ENCODE measurements at places on chromosomes 11 and 22.

DNA sequence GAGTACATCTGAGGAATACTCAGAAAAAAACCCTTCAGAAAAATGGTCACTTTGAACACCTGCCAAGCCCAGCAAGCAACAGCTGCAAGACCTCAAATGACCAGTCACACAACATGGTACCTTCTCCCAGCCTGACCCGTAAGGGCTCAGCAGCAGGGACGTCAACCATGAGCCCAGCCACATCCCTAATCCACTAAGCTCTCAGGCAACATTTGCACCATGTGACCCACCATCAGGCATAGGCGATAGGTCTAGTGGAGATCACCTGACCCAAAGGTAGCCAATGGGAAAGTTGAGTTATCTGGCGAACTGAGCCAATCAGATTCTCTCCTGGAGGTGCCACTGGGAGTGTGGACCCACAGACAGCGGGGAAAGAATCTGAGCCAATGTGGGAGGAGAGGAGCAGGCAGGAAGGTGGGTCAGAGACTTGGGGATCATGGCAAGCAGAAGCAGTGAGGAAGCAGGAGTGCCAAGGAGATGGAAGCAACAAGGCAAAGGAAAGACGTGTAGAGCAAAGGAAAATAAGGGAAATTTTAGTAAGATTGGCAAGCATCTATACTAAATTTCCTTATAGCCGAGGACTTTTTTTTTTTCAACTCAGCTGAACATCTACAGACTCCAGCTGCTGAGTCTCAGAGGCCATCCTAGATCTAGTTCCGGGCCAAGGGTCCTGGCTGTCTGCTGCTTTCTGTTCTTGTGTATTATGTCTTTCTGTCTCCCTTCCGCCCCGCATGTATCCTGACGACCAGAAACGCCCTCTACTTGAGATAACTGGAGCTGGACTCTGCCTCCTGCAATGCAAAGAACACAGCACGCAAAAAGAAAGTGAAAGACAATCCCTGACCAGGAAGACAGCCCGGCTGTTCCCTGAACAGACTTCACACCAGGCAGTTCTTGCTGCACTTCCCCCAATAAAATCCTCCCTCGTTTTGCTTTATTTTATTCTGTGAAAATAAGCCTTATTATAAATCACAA is 11.0 kb upstream of the PLAAT2 start:
- peak; percentile 54 for DNase-seq

- DNase-seq: peak; percentile 18
These were observed 21.3 kb downstream of the CASP12 start for GRCh38 chr11:104876861-104877431.

DNA sequence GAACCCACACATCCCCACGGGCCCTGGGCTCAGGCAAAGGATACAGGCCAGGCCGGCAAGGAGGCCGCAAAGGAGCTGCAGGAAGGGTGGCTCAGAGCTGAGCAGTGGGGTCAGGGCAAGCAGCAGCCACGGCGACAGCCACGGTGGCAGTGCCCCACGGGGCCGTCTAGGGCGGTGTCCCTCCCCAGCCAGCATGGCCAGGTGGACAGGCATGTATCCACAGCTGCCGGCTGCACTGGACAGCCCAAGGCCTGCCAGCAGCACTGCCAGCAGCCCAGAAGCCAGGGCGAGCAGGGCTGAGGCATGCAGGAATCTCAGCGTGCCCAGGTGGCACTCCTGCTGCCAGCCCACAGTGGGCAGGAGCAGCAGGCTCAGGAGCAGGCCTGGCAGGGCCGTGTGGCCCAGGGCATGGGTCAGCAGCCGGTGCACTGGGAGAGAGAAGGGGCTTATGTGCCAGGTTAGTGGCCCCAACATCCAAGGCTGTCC is 3.9 kb downstream of the RHBDD3 start:
- DNase-seq: no peak

GRCh38 chr22:47422736-47423135 is 660.3 kb downstream of the TBC1D22A start:
- DNase-seq: no peak

DNA sequence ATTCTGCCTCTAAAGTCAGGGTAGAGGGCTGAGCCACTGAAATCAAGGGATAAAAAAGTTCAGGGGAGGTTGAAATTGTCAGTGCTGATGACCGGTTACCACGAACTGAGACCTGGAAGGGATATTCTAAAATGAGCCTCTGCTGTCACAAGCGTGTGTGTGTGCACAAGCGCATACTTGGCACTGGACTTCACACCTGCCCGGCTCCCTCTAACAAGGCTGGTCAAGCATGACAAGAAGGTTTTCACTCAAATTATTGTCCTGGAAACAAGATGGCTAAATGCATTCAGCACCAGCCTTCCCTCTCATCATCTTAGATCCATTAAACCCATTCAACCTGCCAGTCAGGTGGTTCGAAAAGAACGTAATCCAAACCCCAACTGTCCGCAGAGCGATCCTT is 54.8 kb upstream of the CECR2 start:
- no peak for DNase-seq

DNA sequence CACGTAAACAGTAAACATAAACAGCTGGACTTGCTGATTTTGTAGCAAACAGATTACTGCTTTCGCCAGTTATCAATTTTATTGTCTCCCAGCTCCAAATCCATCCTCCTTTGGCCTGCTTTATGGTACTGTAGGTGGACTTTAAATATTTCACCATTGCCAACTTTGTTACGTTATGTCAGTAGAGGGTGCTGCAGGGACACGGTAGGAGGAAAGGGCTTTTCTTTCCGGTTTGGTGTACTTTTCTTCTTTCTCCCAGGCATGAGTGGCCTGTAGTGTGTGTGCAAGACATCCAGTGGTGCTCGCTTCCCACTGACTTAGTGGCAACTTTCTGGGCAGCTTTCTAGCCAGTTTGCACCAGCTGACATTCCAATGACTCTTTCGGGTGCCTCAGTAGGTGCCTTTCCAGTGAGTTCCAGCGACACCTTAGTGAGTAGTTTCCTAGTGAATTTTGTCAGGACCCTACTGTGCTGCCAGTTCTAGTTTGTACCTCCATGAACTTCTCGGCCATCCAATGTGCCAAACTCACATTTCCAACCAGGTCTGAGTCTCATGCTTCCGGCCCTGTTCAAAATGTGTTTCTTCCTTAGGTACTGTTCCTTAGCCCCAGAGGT is 267.6 kb upstream of the TENM4 start:
- no peak for DNase-seq

- no peak for DNase-seq
These were observed 6.0 kb upstream of the NDUFS8 start for GRCh38 chr11:68024508-68024907.

Data from CD4-positive, alpha-beta T cell treated with Interleukin-15 for 1 hour (primary cell).